Stimulated activated CD8-positive, alpha-beta memory T cell treated with anti-CD3 and anti-CD28 coated beads, Interleukin-4, amount 100 ng/mL, for 1 hour (primary cell): ENCODE measurements at places on chromosomes 4 and X.

- no peak for DNase-seq
Observed at GRCh38 chrX:122770581-122770980, 413.5 kb upstream of the GRIA3 start.

DNA sequence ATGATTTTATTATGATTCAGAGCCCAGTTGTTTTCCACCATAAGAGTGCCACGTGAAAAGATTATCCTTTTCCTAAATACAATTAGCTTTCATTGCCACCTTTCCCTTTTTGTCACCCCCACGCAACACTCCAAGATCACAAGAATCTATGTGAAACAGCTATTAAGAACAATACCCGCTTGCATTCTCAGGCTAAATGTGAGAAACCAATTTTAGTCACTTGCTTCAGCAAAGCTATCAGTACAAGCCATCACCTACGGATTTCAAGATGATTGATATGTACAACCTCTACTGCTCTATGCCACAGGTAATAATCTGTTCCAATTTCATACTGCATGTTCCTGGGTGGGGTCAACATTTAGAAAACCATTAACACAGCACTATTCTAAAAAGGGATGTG lies 2.5 kb downstream of the ATP11C start:
- no peak for DNase-seq

DNA sequence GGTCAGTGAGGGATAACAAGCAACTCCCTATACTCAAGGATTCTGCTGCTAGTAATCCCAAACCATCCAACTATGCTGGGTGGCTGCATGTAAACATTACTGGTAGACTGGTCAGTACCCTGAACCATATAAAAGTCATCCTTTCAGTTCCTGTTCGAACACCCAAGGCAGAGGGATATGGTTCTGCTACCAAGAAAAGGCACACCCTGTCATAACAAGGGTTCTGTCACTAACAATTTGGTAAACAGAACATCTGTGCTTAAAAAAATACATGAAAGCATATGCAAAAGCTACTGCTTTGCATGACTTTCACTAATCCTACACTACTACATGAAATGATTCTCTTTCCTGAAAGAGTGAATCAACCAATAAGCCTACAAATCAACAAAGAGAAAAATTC lies 76.8 kb upstream of the MCF2 start:
- DNase-seq, result no peak

- no peak for DNase-seq
Observed at GRCh38 chrX:861340-861890, 230.8 kb downstream of the SHOX start.

GRCh38 chr4:17128268-17128667 lies 229.8 kb upstream of the LDB2 start:
- DNase-seq, result no peak

DNA sequence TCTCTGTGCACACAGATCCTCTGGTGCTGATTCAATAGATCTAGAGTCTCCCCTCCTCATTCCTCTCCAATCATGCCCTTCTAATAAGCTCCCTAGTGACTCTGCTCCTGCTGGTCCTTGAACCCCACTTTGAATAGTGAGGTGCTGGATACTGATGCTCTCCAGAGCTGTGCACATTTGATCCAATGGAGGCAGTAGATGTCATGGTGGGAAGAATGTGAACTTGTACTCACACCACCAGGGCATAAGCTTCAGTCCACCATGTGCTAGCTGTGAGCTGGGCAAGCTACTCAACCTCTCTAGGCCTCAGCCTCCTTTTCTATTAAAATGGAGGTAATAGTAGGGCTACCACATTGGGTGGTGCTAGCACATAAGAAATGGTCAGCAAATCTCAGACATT lies 241.1 kb downstream of the SPATA18 start:
- DNase-seq, result no peak

DNA sequence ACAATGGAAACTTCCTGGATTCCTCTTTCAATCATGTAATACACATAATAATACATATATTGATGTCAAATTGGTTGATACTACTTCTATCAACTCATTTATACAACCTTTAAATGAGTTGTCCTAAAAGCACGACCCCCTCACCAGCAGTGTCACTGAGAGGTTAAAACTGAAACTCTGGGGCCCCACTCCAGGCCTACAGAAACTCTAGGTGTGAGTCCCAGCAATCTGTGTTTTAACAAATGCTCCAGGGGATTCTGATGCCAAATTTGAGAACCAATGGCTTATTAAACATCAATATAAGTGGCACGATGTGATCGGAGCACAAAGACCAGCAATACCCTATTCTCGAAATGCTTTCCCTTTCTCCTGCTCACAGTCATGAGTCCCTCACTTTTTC lies 47.9 kb downstream of the ATP8A1 start:
- DNase-seq, result no peak

DNA sequence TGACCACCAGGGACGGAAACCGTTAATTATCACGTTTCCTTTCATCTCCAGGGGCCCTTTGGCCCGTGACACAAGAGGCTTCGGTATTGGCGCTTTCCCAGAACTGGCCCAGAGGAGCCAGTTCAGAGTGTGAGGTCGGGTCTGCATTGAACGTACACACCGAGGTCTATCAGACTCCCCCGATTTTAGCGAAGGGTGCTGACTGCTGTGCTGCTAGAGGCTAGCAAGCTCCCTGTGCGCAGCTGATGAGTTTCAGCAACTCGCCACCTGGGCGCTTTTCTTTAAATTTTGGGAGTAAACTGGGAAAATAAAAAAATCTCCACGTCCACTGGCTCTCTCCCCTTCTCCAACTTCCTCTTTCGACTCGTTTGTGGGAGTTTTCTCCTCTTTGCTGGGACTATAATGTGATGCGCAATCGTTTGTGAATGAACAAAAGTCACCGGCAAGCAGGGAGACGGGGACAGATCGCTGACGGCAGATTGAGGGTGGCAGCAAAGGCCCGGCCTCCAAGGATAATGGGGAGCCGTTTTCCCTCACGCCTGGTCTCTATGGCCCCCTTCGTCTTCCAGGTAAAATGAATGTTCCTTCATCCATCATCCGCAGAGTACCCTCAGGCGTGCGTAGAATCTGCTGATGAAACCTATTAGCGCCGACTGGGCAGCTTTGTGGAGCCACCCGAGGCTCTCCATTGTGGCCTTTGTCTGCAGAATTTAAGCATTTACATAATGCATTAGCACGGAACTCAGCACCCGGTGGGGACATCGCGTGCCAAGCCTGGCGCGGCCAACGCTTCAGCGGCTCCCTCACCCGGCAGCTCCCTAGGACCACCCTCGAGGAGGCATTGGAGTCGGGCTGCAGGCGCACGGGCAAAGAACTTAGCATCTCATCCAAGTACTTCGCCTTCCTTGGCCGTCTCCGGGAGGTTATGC lies 1.6 kb upstream of the LRAT start:
- no peak for DNase-seq
